ENCODE measurements at places on chromosomes 16 and 17. TPM values are rescaled to one million over a fixed set of nuclear protein-coding genes. Genes with fewer than 3 reads are reported as not detected.

Gene PRR35
- polyA plus RNA-seq: 0.32 TPM

Gene CACNA1G
- 1.4 TPM for polyA plus RNA-seq

Gene TOP2A
- polyA plus RNA-seq: 485 TPM

Gene GRAP
- not detected for polyA plus RNA-seq

Gene ERN2
- 0.97 TPM for polyA plus RNA-seq

Gene PLA2G10
- polyA plus RNA-seq: 1.2 TPM

Gene ITGB4
- polyA plus RNA-seq: 4.2 TPM

Data from GM23338 (cell line).